ENCODE measurements at places on chromosomes 11 and 22.

GRCh38 chr11:35087648-35088047, 51.3 kb upstream of the CD44 start:
- DNase-seq: peak; percentile 78

DNA sequence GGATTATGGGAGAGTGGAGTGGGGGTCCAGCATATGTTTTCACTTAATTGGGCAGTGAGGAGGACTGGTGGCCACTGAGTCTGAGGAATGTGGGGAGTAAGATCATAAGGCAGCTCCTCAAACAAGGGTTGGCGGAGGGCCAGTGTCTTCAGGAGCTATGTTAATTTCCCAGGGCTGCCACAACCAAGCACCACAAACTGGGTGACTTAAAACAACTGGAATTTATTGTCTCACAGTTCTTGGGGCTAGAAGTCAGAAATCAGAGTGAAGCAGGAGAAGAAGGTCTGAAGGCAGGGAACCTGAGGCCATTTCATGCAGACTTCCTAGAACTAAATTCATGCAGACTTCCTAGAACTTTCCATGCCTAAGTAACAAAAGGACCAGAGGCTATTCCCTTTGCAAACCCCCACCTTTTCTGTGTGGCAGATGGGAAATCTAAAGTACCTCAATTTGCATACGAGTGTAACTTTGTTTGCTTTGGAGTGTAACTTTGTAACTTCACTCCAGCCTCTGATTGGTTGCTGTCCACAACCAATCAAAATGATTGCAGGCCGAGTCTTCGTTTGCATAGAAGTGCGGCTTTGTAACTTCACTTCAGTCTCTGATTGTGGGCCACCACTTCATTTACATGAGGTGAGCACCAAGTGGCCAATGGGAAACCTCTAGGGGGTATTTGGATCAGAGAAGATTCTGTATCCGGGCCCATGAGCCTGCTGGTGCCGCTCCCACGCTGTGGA, 50.5 kb upstream of the ZBED5 start:
- DNase-seq: peak; percentile 97

DNA sequence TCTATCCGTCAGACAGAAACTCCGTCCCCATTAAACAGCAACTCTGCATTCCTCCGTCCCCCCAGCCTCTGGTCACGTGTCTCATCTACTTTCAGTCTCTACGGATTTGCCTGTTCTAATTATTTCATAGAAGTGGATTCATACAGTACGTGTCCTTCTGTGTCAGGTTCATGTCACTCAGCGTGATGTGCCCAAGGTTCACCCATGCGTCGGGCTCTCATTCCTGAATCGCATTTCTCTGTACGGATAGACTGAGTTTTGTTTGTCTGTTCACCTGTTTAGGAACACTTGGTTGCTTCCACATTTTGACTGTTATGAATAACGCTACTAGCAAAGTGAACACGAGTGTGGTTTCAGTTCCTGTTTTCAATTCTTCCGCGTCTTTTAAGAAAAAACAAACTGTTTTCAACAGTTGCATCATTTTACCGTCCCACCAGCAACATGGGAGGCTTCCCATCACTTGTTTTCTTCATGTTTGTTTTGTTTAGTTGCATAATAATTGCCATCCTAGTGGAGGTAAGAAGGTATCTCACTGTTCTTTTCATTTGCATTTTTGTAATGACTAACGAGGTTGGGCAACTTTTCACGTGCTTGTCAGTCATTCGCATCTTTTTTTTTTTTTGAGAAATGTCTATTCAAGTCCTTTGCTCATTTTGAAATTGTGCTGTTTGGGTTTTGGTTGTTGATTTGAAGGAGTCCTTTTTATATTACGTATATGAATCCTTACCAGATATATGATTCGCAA, 8.9 kb upstream of the NLRP6 start:
- peak; percentile 56 for DNase-seq

GRCh38 chr11:28581286-28582242, 473.4 kb downstream of the METTL15 start:
- peak; percentile 54 for DNase-seq

- peak; percentile 90 for DNase-seq
Observed at GRCh38 chr11:1559111-1559951, 12.7 kb downstream of the DUSP8 start.

- no peak for DNase-seq
Observed at GRCh38 chr22:39244496-39245129, at the start of gene PDGFB. TSS of gene PDGFB (minus strand) at chr22:39244982. CDS start at chr22:39243963, 1,019 bp downstream.

GRCh38 chr11:32420937-32421901, 14.1 kb downstream of the WT1 start:
- DNase-seq: peak; percentile 17

DNA sequence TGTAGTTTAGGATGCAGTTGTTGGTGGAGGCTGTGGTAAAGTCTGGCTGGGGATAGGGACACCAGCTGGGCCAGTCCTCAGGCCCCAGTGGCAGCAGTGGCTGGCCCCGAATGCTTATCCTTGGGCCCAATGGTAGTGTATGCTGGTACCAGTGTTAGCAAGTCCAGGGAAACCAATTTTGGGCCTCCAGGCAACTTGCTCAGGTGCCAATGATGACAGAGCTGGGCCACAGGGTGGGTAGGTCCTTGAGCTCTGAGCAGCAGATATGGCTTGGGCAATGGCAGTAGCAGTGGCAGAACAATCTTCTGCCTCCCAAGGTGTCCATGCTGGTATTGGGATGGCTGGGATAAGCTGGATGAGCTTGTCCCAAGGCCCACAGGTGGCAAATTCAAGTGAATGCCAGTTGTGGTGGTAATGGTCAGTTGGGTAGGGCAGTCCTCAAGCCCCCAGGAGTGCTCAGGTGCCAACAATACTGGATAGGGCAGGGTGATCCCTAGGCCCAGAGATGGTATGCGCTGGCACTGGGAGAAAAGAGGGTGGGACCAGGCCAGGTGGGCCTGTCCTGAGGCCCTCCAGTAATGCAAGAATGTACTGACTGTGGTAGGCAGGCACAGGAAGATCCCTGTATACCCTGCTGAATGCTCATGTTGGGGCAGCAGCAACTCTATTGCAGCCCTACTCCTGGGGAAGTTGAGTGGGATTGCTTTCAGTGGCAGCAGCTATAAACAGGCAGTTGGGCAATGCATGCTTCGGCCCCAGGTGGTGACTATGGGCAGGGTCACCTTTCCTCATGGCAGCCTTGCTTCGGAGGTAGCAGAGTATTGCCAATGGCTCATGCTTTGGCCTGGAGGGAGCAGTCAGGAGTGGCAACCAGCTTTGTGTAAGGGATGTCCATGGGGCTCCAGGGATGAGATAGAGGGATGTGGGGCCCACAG, 54.7 kb downstream of the KCNQ1OT1 start:
- no peak for DNase-seq

- DNase-seq: no peak
Observed at GRCh38 chr11:82405421-82405820, 328.2 kb downstream of the FAM181B start.

GRCh38 chr22:46714550-46714949, 23.5 kb downstream of the CERK start:
- peak; percentile 65 for DNase-seq

- DNase-seq: no peak
Observed at GRCh38 chr11:17544181-17544622, at the start of gene USH1C. TSS of gene USH1C (minus strand) at chr11:17544416. CDS start at chr11:17544307, 109 bp downstream.

GRCh38 chr22:49517211-49517610, 310.5 kb downstream of the BRD1 start:
- DNase-seq: no peak

DNA sequence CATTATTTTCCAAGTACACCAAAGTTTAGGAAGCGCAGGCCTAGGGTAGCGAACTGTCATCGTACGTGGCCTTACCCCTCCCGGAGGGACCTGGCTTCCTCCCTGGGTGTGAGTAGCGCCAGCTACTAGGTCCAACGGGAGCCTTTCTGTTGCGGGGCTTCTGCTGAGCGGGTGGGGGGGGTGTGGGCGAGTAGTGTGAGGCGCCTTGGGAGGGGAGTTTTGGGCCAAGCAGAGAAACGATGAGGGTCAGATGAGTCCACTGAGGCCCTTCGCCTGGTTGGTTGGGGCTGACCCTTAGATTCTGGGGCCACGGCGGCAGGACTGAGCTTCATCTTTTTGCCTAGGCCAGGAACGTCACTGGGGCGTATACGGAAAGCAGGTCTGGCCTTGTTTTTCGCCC, 868 bp downstream of the TEF start:
- DNase-seq: peak; percentile 9

DNA sequence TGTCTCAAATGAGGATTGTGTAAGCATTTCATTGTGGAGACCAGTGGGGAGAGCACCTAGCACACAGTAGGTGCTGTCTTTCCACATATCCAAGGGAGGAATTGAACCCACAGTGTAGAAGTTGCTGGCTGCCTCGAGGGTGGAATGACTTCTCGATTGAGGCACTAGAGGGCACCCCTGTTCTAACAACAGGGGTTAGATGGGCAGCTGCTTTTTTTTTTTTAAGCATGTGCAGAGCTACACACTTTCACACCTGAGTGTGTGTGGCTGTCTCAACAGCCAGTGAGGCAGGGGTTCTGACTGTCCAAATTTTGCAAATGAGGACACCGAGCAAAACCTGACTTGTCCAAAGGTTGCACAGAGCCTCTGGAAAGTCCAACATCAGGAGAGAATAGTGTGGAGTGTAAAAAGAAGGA, 118.2 kb upstream of the CRYBB3 start:
- no peak for DNase-seq

DNA sequence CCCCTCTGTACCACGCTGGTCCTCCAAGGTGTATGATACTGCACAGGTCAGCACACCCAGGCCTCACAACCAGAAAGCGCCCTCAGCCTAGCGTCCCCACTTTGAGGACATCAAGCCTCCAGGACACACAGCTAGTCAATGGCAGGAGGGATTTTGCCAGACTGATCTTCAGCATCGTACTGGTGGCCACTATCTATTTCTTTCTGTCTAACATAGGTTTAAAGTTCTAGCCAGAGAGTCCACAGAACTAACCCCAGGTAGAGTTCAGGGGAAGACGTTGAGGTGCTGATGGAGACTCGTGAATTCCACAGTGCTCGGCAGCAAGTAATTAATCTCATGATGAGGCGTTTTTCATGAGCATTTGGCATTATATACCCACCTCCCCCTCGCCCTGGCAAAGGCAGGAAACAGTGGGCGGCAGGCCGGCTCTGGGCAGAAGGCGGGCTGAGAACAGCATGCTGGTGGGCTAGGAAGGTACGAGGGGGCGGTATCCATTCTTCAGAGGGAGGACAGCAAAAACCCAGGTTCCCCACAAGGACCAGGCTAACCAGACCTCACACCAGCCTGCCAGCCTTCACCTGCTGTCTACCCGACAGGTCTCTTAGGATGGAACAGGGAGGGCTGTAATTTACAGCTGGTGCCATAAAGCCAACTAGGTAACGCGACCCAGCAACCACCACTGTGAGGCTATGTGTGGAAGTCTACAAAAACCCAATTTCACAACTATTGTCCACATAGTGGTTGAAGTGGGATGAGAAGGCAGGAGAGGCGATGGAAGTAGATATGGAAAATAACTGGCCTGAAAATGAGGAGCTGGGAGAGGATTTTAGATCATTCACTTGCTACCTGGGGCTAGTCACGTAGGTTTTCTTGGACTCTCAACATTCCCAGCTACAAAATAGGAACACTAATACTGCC, 18.5 kb downstream of the MYH9 start:
- no peak for DNase-seq

DNA sequence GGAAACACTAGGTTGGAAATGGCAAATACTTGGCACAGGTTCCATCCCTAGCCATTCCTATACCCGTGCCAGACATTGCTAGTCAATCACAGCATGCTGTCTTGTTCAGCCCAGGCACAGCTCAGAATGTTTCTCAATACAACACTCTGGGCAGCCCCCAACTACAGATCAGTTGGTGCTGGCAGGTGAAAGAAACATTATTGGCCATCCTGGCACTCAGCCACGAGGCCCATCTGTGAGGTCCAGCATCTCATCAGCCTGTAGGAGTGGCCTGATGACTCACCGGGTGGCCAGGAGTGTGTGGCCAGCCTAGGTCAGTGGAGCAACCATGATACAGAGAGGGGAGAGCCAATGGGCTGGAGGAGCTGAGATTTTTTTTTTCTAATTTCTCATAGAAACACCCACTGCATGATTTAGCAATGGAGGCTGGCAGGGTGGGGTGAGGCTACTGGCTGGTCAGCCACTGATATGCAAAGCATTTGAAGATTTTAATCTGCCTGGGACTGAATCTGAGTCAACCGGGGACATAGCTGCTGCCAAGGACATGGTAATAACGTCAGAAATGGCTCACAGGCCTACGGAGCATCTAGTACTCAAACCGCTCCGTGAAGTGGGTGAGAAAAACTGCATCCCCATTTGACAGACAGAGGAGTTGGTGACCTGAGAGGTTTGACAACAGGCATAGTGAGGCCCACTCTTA, 5.4 kb downstream of the MYO18B start:
- DNase-seq: peak; percentile 94

DNA sequence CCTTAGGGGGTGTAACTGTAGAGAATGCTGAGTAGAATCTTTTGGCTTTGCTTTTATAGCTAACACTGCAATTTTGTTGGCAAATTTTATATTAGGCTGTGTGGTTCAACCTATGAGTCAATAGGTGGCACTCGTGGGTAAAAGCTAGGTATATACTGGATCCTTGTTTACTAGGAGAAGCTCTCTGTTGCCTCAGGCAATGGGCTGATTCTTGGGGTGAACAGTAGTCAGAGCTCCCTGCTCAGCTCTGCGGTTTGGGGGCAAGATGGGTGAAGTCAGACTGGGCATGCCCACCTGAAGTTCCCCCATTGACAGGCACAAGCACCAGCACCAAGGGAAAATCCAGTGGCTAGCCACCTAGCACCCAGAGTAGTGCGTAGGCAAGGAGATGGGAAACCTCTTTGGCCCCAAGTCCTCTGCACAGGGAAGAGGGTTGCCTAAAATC, 238.7 kb downstream of the FAM181B start:
- no peak for DNase-seq

- no peak for DNase-seq
Observed at GRCh38 chr22:26033586-26033985, 135.7 kb upstream of the SEZ6L start.

Data from AG10803 (cell line).